ENCODE measurements at places on chromosomes 16 and 17. TPM values are rescaled to one million over a fixed set of nuclear protein-coding genes. Genes with fewer than 3 reads are reported as not detected.

The CORO6 gene
- 12.2 TPM for total RNA-seq

The TPSG1 gene
- not detected for total RNA-seq

The ITGB4 gene
- total RNA-seq, result under 0.01 TPM

The ABCA8 gene
- total RNA-seq, result 7.6 TPM

The CRISPLD2 gene
- 5.4 TPM for total RNA-seq

The KRTAP9-8 gene
- not detected for total RNA-seq

The HEXIM1 gene
- total RNA-seq, result 7.9 TPM

The CES3 gene
- 0.25 TPM for total RNA-seq

The CD300H gene
- total RNA-seq, result not detected

The ADGRG3 gene
- not detected for total RNA-seq

The ZNF785 gene
- 7.5 TPM for total RNA-seq

The VTN gene
- total RNA-seq, result 0.11 TPM

The RDM1 gene
- 1.5 TPM for total RNA-seq

The P2RX5 gene
- total RNA-seq, result 4.0 TPM

The ZG16 gene
- not detected for total RNA-seq
